ENCODE measurements at places on chromosomes 6 and 20.

GRCh38 chr6:26172608-26172968 is 85.4 kb downstream of the HFE start:
- DNase-seq: no peak

DNA sequence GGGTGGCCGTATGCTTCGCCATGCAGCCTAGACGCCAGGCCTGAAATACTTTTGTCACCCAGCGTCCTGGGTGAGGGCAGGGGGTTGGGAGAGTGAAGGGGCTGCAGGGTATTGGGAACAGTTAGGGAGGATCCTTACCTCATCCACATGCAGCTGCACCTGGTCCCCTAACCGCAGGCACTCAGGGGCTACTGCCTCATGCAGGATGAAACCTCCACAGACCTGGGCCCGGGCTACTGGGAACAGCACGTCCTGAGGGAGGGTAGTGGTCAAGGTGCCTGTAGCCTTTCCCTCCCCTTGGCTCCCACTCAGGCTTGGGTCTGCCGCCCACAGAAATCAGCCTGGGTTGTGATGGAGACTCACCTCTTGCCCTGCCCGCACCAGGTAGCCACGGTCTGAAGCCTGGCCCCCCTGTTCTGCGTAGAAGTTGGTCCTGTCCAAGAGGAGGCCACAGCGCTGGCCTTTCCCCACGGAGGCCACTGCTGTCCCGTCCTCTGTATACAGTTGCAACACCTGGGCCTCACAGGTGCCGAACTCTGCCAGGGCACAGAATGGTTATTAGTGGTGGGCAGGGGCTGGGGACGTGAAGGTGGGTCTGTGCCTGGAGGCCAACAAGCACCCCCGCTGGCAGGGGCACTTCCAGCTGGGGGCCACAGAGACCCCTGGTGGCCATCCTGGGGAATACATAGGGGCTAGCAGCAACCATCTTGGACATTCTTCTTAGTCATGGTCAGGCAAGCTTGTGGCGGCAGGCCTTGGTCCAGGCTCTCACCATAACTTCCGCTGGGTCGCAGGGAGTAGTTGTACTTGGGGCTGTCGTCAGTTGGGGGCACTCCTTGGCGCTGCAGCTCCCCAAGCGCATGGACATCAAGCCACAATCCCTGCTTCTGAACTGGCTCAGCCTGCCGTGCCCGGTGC is 8.6 kb downstream of the AARS2 start:
- peak; percentile 27 for DNase-seq

GRCh38 chr6:47428288-47428687 is 49.3 kb upstream of the CD2AP start:
- no peak for DNase-seq

DNA sequence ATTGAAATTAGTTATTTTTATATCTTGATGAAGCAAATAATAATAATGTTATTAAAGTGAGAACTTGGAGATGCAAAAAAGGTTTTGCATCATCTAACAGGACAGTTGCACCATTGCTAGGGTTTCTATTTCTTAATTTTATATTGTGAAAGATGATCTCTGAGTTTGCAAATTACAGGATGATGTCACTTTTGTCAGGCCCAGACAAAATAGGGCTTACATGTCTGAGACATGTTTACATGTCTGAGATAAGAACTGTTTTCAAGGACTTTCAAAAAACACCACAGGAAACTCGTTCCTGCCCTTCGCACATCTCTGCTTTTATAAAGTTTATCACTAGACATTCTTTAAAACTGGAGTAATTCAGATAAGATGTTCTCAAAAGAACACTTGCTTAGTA is 1075.8 kb upstream of the MANEA start:
- no peak for DNase-seq

- DNase-seq: no peak
Measured at GRCh38 chr20:58538752-58539151, 23.6 kb upstream of the APCDD1L start.

DNA sequence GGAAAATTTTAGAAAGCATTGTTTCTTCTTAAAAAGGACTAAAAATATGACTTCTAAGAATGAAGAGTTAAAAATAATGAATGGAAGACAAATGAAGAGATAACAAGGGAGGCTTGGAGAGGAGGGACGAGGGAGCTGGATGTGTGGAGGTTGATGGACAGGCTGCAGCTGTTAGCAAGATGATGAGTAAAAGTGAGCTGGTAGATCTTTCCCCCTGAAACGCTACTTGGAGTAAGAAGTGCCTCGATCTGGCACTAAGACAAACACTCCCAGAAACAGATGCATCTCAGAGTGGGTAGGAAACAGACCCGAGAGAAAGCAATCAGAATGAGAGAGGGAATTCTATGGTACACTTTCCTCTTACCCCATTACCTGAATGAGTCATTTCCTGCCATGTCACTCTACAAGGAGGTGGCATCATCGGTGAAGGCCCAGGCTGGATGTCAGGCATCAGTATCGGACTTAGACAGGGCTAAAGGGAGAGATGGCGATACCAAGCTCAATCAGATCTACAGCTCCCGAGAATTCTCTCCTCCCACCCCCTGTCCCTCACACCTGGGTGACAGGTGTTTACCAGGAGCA is 154.1 kb upstream of the BMP2 start:
- DNase-seq: no peak

DNA sequence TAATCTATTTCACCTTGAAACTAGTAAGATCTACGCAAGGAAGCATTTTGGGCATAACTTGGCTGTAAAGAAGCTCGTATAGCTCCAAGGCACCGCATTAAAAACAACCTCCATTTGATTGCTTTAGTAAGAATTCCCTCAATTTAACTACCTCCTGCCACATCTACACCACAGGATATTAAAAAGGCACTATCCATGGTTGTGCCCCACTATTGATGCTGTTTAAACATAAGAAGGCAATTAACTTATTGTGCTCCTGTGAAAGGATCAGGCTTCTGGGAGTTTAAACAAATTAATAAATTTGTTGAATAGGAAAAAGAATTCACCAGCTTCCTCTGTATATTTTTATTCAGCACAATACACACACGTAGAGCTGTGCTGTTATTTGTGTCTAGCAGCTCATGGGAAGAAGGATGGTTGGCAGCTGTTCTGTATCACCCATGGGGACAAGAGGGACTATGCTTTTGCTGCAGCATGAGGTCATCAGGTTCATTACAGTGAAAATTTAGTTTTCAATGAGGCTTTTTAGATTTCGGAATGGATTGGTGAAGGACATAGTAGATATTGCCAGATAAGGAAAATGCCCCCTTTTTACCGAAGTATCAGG is 513.3 kb downstream of the HAO1 start:
- no peak for DNase-seq

Measured in stimulated activated CD4-positive, alpha-beta T cell treated with anti-CD3 and anti-CD28 coated beads, Interleukin-1b, Interleukin-23, amount 100 ng/mL, for 1 hour (primary cell).